Choroid plexus epithelial cell (primary cell): ENCODE measurements at places on chromosomes 4 and X.

DNA sequence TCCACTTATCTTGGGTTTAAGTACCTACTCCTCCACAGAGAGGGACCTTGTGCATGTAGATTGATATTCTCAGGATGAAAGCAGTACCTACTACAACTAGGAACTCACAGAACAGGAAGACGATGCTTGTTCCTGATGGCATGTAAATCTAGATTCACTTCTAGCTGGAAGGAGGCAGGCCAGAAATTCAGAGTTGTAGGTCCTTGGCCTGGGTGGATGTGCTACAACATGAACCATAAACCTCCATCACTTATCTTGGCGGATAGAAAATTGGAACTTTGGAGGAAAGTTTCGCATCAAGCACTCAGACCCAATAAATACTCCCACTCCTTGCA lies 9.3 kb upstream of the SMIM20 start:
- DNase-seq, result no peak

GRCh38 chr4:175935016-175935661 lies 123.1 kb upstream of the GPM6A start:
- DNase-seq, result no peak

DNA sequence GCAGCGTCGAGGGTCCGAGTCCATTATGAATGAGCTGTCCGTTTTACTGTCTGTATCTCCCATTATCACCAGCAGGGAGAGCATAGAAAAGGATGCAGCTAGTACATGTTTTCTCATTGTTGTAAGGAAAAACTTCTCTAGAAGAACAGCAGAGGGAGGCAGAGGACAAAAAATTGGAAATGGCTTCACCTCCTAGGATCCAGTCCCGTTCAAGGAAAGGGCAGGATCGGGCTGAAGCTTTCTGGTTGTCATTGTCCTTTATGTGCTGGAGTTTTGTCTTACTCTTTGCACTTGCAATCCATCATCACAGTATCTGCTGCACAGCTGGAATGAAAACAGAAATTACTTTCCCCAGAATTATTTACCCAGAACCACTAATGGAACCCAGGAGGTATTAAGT lies 14.7 kb downstream of the NDP start:
- DNase-seq, result peak; percentile 87

DNA sequence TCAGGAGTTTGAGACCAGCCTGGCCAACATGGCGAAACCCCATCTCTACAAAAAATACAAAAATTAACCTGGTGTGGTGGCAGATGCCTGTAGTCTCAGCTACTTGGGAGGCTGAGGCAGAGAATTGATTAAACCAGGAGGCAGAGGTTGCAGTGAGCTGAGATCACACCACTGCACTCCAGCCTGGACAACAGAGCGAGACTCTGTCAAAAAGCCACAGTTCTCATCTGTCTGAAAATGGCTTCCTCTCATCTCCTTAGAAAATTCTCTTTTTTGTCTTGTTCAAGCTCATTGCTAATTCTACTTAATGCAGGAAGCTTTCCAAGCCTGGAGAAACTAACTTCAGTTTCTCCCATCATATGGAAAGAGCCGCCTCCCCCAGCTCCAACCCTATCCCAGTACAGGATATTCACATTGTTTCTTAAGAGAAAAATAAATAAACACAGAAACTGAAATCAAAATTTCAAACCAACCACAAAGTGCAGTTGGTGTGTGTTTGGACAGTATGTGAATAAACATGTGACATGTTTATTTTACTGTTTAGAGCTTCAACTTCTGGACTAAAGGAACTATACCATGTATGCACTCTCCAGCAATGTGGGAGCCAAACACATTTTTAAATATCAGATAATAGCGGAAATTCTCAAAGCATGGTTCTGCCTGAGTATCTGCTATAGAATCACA lies 55.0 kb upstream of the GAB1 start:
- peak; percentile 39 for DNase-seq

DNA sequence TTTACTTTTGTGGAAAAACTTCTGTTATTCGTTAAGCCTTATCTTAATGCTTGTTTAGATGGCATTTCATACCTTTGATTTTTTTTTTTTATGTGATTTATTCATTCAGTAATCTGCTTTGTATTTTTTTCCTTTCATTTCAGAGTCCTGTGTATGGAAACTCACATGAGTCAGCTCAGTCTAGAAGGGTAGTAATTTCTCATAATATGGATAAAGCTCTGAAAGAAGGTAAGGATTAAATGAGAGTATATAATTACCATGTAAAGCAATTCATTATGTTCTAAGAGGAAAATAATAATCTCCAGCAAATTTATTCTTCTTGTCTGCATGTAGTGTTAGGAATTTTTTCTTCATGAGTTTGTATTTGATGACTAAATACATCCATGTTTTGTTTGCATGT lies 37.8 kb downstream of the SNX25 start:
- peak; percentile 28 for DNase-seq

DNA sequence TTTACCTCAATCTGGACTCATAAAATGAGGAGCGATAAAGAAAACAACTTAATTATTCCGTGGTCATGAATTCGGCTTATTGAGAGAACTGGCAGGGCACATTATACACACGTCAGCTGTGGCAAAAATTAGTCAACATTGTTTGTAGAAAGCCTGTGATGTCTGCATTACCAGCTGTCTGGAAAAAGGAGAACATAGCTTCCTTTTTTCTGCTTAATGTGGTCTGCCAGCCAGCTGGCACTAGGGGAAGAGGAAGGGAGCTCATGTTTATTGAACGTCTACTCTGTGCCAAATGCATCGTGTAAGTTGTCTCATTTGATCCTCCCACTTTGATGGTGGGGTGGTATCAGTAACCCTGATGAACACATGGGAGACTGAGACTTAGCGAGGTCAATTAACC lies 367.6 kb downstream of the ARHGAP24 start:
- no peak for DNase-seq
